CD4-positive, alpha-beta T cell treated with Interferon alpha-2 for 1 hour (primary cell): ENCODE measurements at places on chromosomes 6 and 20.

DNA sequence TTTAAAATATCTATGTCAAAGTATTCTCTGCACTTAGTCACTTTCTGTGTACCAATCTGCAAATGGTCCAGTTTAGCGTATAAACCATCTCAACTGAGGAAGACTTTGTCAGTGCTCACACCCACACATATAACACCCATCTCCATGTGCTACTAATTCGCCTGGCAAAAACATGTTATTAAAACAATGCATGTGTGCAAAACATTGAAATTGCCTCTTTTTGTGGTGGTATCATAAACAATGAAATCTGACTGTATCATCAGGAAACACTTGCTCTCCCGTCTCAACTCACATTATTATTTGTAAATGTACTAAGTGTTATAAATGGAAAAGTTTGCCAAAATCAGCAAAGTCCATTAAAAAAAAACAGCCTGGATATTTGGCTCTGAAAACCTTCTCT lies 105.9 kb upstream of the FOXC1 start:
- DNase-seq, result no peak

DNA sequence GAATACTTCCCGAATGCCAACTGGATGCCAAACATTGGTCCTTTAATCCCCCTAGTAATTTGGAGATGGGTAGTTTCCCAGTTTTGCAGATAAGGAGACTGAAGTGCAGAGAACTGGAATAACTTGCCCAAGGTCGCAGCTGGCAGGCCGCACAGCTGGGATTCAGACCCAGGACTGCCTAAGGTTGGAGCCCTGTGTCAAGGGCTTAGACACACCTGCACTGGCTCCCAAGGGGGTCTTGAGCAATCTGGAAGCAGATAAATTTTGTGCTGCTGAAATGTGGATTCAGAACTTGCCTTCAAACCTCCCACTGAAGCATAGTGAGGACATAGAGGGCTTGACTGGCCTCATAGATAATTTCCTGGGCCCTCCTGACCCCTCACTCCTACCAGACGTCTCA lies 30.5 kb downstream of the FOXP4 start:
- no peak for DNase-seq

GRCh38 chr6:29728173-29728874 lies 5.1 kb downstream of the HLA-F start:
- DNase-seq, result no peak

DNA sequence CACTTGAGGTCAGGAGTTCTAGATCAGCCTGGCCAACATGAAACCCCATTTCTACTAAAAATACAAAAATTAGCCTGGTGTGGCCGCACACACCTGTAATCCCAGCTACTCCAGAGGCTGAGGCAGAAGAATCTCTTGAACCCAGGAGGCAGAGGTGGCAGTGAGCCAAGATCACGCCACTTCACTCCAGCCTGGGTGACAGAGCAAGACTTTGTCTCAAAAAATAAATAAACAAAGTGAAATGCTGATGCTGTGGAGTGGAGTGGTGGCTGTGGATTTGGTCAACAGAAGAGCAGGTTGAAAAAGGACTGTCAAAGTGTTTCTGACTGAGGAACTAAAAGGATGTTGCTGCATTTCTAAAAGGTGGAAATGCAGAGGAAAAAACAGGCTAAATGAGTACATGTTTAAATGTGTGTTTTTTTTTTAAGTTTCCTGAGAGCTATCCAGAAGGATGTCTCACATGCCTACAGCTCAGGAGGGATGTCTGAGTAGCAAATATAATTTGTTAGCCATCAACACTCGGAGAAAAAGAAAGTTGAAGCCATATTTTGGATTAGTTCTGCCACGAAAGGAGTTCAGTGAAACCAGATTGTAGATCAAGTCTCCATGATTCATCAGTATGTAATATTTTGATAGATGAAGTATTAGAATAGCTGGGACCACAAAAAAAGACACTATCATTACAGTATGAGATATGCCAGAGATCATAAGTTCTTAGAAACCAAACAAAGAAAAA lies 621.1 kb upstream of the ADGRB3 start:
- DNase-seq, result no peak

GRCh38 chr6:112245511-112246203 lies 8.7 kb downstream of the LAMA4 start:
- no peak for DNase-seq

DNA sequence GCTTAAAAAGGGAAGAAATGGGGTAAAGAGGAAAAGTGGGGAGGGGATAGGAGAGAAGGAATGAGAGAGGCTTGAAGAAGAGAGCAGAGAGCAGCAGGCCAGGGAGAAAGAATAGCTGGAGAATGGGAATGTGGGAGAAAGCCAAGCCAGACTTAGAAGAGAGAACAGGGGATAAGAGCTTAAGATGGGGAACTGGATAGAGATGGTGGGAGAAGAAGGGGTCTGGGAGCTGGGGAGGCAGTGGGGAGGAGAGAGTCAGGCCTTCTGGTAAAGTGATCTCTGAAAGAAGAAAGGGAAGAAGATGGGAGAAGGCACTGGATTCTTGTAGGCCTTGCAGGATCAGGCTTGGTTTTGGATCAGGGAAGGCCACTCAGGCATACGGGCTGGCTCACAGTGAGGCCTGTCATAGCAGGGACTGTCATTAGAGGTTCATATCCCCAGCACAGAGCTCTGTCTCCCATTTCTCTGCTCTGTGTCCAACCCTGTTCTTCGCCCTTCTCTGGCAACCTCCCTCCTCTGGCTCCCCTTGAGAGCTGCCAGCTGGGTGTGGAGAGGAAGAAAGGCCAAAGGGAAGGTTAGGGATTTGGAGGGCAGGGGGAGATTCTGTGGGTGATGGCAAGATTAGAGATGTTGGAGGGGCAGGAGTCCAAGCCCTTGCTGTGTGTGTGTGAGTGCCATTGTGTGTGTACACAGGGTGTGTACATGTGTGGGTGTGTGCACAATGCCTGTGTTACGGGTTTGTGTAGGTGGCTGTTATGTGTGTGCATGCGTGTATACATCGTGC lies 9.3 kb downstream of the SYNGAP1 start:
- DNase-seq, result no peak

GRCh38 chr6:107787589-107787960 lies 36.5 kb downstream of the SCML4 start:
- no peak for DNase-seq

DNA sequence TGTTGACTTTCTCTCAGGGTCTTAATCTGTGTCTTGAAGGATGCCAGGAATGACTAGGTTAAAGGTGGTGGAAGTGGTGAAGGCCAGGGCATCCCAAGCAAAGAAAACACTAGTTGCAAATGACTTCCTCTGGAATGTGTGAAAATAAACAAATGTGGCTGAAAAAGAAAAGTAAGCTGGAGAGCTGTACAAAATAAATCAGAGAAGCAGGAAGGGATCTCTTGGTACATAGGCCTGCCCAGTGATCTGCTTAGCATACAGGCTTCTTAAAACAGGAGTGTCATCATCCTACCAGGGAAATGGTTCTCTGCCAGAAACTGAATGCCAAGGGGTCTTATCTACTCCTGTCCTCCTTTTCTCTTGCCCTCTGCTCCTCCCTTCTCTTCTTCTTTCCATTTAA lies 1616.0 kb downstream of the KHDRBS2 start:
- DNase-seq, result no peak

DNA sequence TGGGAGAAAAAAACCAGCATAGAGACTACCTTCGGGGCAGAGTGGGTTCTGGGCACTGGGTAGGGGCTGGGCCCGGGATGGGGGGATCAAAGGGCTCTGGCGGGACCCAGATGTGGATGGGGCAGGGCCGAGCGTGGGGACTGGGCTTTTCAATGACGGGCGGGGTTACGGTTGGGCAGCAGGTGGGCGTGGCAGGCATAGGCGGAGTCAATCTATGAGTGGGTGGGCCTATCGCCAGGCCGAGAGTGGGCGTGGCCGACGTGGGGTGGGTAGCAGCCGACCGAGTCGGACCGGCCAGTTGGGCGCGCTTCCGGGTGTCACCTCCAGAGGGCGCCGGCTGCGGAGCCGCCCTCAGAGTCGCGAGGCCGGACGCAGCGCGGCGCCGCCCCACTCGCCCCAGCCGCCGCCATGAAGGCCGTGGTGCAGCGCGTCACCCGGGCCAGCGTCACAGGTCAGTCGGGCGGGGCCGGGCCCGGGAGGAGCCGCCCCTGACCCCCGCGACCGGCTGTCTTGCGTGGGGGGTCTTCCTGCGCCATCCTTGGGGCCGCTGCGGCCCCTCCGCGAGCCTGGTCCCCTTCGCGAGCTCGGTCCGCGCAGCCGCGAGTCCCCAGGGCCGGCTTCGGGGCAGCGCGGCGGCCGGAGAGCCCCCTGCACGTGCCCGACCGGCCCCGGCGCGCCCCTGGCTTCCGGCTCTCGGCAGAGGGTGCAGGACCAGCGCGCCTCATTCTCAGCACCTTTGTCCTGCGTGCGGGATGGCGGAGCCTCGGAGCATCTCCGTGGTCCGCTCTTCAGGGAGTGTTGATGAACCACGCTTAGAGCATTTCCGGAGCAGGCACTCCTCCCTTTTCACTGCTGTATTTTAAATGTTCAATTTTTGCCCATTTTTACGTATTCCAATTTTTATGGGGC lies at the start of gene DTD1:
Gene DTD1 (plus strand): TSS at position 390 of the 909 bp plus-strand sequence. CDS start 19 bp downstream, at position 409.
- DNase-seq, result peak; percentile 84

DNA sequence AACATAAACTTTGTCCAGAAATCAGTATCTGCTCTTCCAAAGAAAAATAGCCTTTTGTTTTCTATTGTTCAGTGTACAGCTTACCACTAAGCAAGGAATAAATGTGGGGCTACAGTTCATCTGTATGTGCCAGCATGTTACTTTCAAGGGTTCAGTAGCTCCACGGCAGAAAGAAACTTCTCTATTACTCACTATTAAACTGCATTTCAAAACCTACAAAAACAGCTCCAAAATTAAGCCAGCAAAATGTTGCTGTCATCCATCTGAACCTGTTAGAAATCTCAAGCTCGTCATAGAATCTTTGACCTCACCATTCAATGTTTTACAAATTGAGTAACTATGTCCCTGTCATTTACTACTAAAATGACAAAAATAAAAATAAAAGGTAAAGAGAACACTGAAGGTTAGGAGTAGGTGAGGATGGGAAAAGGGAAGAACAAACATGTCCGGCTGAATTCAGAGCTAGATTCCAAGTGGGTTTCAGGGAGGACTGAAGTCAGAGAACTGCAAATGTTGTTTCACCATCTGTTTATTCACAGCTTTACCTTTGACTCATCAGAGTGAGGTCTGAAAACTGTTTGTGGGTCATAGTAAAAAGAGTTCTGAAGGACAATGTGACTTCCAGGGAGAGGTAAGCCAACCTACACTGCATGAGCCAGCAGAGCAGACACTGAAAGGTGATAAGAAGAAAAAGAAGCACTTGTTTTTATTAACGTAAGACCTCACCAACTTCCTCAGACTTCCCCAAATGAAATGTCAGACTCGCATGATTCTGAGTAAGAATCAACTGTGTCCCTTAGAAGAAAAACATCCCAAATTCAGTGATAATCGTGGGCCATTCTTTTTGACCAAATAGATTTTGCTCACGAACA lies 62.0 kb downstream of the ATXN1 start:
- no peak for DNase-seq

DNA sequence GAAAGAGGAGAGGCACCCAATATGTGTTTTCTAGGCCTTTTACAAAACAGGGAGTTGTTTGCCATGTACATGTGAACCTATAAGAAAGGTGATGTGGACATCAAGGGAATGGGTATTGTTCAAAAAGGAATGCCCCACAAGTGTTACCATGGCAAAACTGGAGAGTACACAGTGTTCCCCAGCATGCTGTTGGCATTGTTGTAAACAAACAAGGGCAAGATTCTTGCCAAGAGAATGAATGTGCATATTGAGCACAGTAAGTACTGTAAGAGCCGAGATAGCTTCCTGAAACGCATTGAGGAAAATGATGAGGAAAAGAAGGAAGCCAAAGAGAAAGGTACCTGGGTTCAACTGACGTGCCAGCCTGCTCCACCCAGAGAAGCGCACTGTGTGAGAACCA lies 13.1 kb downstream of the QRSL1 start:
- DNase-seq, result no peak

- no peak for DNase-seq
Observed at GRCh38 chr6:142380626-142381025, 78.8 kb downstream of the ADGRG6 start.

GRCh38 chr6:109082188-109082577 lies 12.5 kb downstream of the SESN1 start:
- DNase-seq, result no peak
